Lung microvascular endothelial cell (primary cell): ENCODE measurements at places on chromosomes 7 and 10.

GRCh38 chr10:43399320-43400310, 9.4 kb downstream of the HNRNPF start:
- DNase-seq = peak; percentile 37

GRCh38 chr10:5442065-5442989, 30.0 kb downstream of the NET1 start:
- peak; percentile 76 for DNase-seq

DNA sequence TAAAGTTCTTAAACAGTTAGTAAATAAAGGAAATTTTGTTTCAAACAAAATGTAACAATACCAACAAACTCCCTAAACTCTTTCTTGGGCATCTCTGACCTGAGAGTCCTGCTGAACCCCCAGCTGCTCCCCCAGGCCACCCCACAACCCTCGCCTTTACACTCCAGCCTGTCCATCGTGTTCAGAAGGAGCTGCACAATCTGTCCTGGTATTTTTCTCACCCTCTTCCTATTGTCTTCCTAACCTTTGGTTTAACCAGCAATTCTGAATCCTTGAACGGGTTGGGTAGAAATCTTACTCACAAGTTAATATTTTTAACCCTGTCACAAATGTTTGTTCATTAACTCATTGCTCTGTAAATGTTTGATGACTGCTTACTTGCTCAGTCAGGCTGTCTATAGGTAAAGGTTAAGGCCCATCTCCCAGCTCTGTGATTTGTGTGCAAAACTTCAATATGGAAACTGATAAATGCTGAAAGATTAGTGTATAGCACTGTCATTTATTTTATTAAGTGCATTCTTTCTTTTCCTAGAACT, 16.8 kb downstream of the SFRP4 start:
- no peak for DNase-seq

DNA sequence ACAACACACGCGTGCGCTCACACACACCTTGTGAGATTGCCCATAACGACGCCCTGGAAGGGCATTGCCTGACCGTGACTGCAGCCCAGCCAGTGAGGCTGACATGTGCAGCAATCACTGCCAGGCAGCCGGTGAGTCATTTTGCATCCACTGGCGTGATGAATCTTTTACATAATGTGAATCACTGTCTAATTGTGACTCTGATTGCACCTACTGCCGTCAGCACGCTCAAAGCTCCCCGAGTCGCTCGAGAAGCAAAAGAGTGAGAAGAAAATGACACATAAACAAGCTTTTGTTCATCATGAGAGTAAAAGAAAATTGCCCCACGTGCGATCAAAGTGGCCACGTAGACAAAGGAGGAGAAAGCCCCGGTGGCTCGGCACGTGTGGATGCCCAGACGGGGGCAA, 117.4 kb upstream of the PFKP start:
- DNase-seq = peak; percentile 46

- DNase-seq = peak; percentile 62
Measured at GRCh38 chr10:91162495-91163268, 57.8 kb upstream of the PCGF5 start.

GRCh38 chr7:128939075-128939860, 1.5 kb downstream of the IRF5 start:
- DNase-seq = no peak

DNA sequence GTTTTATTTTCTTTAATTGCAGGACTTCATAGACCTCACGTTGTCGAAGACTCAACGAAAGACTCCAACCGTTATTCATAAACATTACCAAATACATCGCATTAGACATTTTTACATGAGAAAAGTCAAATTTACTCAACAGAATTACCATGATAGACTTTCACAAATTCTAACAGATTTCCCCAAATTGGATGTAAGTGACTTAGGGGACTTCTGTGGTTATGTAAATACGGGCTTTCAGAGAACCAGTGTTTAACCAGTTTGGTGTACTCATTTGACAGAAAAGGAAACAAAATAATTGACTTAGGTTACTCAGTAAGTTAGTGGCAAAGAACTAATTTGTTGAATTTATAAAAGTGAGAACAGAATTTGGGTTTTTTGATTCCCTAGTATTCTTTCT, 4.2 kb downstream of the GTPBP4 start:
- no peak for DNase-seq

- no peak for DNase-seq
Measured at GRCh38 chr7:108118959-108119358, 11.2 kb downstream of the LAMB4 start.
